Activated CD8-positive, alpha-beta memory T cell treated with anti-CD3 and anti-CD28 coated beads for 1 hour (primary cell): ENCODE measurements at places on chromosomes 4 and X.

- DNase-seq: no peak
Observed at GRCh38 chr4:41569961-41570360, 32.0 kb downstream of the LIMCH1 start.

GRCh38 chr4:2383760-2384159 is 34.7 kb downstream of the ZFYVE28 start:
- DNase-seq: no peak

DNA sequence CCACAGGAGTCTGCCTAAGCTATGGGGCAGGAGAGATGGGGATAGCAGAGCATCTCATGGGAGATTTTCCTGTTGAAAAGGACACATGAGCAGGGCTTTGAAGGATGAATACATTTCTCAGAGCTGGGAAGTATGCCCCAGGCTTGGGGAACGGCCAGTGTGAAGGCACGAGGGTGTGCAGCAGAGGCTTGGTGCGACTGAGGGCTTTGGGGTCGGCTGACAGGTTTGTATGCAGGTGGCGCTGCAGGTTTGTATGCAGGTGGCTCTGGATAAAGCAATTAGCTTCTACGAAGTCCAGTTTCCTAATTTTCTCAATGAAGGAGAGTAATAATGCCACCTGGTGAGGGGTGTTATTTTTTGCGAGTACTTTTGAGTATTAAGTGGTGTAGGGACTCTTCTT is 6.8 kb upstream of the KIAA0232 start:
- no peak for DNase-seq

- DNase-seq: no peak
Observed at GRCh38 chr4:67615119-67615518, 56.6 kb downstream of the STAP1 start.

- DNase-seq: no peak
Observed at GRCh38 chr4:47835494-47835893, 2.4 kb downstream of the CORIN start.

DNA sequence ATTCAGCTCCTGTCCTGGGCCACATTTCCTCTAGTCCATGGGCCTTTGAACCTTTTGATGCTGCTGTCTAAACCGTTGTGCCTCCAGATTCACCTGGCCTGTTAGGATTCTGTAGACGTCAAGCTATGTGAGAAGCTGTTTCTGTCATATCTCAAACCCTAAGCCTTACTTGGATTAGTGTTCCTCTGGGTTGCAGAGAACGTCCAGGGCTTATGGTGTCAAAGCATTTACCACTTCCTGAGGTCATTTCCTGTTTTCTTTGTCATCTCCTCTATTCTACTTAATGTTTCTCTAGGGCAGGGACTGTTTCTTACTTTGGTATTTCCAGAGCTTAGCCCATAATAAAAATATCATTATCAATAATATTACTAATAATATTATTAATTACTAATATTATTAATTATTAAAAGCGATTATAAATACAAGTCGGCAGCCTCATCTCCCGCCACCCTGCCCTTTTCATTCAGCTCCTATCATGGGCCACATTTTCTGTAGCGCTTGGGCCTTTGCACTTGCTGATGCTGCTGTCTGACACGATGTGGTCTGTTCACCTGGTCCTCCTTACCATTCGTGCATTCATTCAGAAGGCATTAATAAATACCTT is 19.1 kb downstream of the PRIMPOL start:
- no peak for DNase-seq
